SJSA1 (cell line): ENCODE measurements at places on chromosomes 3 and 15.

DNA sequence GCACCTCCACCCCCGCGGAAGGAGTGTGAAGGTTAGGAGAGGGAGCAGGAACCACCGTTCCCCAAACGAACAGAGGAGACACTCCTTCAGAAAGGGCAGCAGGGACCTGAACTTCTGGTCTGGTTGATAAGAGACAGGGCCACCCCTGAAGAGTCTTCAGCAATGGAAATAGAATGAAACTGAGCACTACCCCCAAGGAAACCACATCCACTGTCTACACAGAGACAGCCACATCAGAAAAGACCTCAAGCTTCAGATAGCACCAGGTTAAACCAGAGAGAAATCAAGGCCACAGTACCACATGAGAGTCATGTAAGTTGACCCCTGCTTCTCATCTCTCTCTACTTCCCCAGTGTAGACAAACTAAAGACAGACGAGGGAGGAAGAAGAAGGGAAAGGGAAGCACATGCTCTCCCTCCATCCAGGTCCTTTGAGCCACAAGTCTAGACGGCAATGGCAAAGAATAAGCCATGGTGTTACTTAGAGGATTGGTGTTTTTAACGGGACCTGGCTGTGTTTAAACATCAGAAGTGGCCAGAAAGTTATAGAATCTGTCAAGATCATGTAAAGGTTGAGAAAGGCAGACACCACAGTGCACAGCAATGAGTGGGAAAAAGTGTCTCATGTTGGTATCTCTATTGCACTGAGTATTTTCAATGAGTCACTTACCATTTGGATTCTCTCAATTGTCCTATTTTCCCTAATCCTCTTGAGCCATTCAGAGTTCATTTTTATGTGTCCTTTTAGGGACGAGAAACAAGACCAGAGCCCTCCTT, 31.4 kb upstream of the CTNNB1 start:
- no peak for DNase-seq

GRCh38 chr3:127392156-127392490, 104.3 kb upstream of the PRR20G start:
- no peak for DNase-seq

DNA sequence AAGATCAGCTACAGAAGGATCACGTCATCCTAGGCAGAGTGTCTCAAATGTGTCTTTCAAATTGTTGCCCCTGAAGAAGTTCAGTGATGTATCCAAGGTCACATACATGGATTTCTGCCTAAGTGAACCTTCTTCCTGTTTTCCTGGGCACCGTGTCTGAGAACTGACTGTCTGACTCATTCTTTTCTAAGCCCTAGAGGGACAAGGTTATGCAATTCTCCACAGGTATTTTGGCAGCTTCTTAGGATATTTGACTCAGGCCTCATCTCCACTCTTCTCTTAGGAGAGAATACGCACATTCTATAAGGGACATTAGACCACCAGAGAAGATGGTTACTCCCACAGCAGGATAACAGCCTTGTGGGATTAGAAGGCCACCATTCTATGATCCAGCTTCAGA, 391.9 kb upstream of the THBS1 start:
- no peak for DNase-seq

DNA sequence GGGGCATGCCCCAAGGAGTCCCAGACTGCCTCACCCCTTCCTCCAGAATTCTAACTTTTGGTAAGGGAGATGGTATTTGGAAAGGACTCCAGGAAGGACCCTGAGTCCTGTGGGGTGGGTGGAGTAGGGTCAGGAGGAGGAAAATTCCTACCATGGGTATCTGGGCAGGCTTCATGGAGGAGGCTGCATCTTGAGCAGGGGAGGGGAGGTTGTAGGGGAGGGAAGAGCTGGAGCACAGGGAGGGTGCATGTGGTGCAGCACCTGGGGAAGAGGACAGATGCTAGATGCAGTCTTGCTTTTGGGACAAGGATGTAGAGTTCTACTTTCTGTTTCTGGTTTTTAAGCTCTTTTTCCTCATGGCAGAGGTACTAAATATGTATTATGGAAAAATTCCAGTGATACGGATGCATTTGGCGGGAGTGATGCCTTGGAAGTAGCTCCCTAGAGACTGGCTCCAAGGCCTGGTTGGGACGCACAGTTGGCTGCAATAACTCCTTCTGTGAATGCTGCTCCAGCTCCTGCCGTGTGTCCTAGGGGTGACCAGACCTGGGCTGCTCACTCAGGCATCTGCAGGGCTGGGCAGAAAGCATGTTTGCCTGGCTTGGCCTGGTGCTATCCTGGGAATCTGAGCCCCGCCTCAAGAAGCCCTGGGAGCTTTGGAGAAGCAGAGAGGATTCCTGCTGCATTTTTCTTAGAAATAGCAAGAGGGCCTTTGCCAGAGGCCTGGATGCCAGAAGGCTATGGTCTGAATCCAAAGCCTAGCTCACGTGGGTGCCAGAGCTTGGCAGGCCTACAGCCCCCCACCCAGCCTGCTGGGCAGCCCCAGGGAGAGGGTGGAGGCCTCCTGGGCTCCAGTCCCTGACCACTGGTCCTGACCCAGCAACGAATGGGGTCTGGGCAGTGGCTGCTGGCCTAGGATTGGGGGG, 10.1 kb downstream of the SEMA3F start:
- no peak for DNase-seq

DNA sequence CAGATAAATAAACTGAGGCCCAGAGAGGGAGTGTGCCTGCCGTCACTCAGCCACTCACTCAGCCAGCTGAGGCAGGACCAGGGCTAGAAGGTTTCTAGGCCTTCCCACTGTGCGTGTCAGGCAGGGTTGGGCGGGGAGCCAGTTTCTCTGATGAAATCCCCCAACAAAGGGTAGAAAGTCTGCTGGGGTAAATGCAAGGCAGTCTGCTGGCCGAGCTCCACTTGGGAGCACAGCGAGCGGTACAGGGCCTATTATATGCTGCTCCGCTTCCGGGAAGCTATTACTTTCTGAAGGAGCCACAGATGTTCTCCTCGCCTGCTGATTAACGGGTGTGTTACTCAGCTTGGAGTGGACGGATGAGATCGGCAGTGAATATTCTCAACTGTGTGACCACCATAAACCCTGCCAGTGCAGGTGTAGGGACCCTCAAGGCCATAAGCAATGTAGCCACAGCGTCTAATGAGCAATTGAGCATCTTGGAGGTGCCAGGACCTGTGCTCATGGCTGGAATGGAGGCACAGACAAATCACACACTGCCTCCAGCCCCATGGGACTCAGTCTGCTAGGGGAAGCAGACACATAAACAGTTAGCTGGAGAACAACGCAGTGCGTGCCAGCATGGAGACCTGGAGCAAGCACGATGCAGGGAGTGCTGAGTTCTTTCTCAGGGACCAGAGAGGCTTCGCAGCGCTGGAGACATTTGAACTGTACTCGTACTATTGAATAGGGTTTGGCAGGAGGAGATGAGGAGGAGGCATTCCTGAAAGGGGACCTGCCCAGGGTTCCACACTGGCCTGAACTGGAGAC, 42.1 kb downstream of the CORO2B start:
- DNase-seq, result peak; percentile 27

GRCh38 chr15:52292780-52293392, 2.7 kb downstream of the MYO5C start:
- DNase-seq, result no peak

DNA sequence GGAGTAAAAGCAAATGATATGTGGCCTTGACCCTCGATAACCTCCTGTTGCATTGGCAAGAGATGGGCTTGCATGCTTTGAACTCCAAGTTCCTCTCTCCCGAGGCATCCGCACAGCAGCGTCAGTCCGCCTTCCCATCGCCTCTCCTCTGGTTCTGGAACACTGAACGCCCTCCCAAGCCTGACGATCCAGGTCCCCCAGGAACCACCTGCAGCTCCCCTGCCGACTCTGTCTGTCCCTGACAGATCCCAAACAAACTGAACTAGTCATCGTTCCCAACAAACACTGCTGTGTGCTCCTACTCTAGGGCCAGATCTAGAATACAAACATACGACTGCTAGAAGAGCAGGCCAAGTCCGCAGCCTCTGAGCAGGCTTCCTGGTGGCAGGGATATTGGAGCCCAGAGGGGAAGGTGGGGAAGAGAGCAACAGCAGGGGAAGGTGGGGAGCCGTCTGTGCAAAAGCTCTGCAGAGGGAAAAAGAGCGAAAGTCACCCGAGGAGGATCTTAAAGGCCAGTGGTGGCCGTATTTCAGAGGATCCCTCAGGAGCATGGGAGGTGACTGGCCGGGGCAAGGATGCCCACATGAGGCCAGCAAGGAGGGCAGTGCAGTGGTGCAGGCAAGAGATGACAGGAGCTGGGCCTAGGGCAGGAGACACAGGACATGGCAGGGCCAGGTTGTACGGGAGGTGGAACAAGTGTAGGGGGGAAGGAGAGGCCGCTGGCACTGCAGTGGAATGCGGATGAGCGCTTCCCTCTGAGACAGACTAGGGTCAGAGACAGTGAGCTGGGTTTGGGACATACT, 50.8 kb downstream of the PCSK6 start:
- no peak for DNase-seq

DNA sequence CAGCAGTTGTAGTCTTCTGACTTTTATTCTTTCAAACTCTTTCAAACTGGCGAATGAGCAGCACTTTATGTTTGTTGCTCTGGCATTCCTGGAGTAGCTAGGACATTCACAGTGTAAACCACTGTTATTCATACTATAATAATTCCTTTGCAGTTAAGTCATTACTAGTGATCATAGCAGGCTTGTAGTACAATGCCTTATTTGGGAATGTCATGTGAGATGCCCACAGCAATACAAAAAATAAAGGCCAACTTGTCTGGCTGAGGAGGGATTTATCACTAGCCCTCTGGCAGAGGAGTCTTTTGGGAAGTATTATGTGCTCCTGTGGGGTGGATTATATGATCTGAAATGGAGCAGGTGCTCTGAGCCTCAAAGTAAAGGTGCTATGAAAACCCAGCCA, 197.2 kb downstream of the VGLL3 start:
- peak; percentile 88 for DNase-seq

GRCh38 chr3:171763392-171763791, 46.9 kb downstream of the PLD1 start:
- DNase-seq, result no peak

- DNase-seq, result no peak
These were observed 188.1 kb upstream of the CHRM5 start for GRCh38 chr15:33780011-33780768.

- peak; percentile 51 for DNase-seq
These were observed 228.2 kb downstream of the TCF12 start for GRCh38 chr15:57146506-57147201.

GRCh38 chr15:66739287-66739686, 37.3 kb downstream of the SMAD6 start:
- DNase-seq, result no peak

DNA sequence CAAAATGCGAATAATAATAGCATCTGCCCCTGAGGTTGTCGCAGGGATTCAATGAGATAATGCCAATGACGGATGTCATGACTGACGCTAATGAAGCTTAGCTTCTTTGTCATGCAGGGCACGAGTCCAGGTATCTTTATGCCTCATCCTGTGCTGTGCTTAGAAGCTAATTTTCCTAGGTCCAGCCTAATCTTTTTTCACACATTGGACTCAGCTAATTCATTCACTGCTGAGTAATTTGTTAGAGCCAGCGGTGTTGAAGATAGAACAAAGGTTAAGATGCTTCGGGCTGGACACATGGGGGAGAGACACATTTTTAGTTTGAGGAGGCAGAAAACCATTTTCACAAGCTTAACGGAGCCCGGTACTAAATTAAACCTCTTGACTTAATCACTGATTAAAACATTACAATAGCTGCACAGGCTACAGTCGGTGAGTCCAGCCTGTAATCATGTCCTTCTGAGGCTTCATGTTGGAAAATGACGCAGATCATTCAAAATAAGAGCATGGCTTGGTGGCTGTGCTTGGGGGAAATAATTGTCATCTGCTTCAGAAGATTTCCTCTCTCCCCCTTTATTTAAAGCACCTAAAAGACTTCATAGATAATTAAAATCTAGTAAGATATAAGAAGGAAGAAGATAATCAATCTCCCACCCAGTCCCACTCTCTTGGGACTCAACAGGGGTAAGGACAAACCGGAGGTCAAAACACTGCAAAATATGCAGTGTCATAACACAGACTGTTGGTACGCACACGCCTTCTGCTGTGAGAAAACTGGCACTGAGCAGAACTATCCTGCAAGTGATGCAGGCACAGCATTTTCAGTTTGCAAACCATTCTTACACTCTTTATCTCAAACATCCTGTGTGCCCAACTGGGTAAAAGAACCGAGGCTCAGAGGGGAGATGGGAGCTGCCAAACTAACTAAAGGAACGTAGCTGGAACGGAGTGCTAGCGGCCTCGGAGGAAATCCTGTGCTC, 3.3 kb upstream of the CCDC174 start:
- DNase-seq, result no peak

GRCh38 chr3:123422457-123422856, 26.4 kb downstream of the ADCY5 start:
- DNase-seq, result no peak

GRCh38 chr15:82045179-82045891, 483 bp downstream of the MEX3B start:
- DNase-seq, result peak; percentile 58

GRCh38 chr15:96122077-96123027, 208.1 kb upstream of the NR2F2 start:
- no peak for DNase-seq

DNA sequence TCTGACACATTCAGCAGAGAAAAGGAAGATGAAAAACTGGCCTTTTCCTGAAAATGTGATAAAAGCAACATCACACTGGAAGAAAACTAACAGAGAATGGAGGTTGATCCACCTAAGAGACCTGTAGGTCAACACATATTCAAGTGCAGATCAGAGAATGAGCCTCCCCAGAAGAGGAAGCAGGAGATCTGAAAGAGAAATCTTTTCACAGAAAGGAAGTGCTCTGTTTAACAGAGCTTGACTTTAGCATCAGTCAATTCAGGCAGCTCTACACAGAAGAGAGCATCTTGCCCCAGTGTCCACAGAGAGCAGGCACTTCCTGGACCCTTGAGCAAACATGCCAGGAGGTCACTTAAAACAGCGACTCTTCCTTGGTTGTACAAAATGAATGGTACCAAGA, 655.4 kb upstream of the GBE1 start:
- DNase-seq, result no peak

GRCh38 chr3:55855311-55855710, 368.2 kb upstream of the WNT5A start:
- no peak for DNase-seq

- no peak for DNase-seq
These were observed 21.5 kb upstream of the MAN2C1 start for GRCh38 chr15:75389791-75390382.

GRCh38 chr15:54506977-54507524, 528.8 kb downstream of the UNC13C start:
- no peak for DNase-seq

DNA sequence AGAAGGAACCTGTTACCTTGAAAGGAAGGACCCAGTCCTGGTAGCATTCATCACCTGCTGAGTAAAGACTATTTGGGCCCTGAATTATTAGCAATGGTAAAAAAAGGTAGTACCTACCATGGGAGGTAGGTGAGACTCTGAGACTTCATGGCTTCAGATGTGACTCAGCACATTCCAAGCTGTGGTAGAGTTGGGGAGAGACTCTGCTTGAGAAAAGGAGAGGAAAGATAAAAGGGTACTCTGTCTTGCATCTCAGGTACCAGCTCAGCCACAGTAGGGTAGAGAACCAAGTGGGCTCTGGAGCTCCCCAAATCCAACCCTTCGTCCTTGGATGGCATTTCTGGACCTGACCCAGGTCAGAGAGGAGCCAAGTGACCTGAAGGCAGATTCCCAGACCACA, 430.4 kb downstream of the TBL1XR1 start:
- no peak for DNase-seq
